Type B pancreatic cell (in vitro differentiated cells): ENCODE measurements at places on chromosomes 1 and 21. TPM values are rescaled to one million over a fixed set of nuclear protein-coding genes. Genes with fewer than 3 reads are reported as not detected.

The LGR6 gene
- total RNA-seq: 2.8 and 6.9 TPM in 2 replicates

The NBPF11 gene
- 14.6 and 18.0 TPM in 2 replicates for total RNA-seq

The SPRR2B gene
- not detected in 2 replicates for total RNA-seq

The SZT2 gene
- total RNA-seq: 45.8 and 65.7 TPM in 2 replicates

The LYPD8 gene
- total RNA-seq: not detected in 2 replicates

The OR10Z1 gene
- total RNA-seq: not detected in 2 replicates

The CD1E gene
- not detected in 2 replicates for total RNA-seq

The FCRL2 gene
- not detected in 2 replicates for total RNA-seq

The OR2G6 gene
- not detected in 2 replicates for total RNA-seq

DNA sequence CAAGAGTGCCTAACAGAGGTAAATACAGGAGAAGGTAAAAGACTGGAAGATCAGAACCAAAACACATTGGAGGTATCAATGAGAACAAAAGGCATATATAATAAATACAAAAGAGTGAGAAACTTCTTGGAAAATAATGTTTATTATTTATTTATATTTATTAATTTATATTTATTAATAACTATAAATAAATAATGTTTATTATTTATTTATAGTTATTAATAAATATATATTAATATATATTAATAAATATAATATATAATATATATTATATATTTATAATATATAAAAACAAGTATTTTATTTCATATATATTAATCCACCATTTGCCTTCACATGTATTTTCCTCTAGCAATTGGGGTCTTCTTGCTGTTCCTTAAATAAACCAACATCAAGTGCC lies 391.9 kb downstream of the GPATCH2 start:
- no peak overlapping the region for H3K4me3 ChIP-seq
- DNase-seq: no peak
- H3K4me1 ChIP-seq: no peaks in the 10 kb centered on the region
- H3K36me3 ChIP-seq: no peaks in the 10 kb centered on the region
- no peak overlapping the region for H3K27ac ChIP-seq

DNA sequence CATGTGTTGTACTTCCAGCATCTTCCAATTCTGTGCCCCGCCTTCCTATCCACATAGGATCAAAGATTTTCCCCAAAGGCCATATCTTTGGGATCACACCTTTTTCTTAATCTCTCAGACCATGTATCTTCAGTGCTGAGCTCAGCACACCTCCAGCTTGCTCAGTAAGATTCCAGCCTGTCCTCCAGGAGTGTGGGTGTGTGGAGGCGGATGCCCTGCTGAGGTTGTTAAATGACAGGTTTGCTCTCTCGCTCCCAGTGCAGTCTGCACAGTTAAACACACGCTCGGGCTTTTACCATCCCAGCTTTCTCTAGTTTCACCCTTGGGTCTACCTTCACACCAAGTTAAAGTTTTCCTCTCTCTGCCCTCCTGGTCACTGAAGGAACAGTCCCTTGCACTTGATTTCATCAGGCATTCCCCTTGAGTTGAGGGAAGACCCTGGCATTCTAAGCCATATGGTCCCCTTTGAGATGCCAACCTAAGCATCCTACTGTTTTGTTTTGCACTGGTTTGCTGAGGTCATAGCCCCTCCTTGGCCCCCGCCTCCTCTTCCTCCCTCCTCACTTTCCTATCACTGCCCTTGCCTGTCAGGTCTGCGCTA lies 13.7 kb downstream of the MYOG start:
- no peaks in the 10 kb centered on the region for H3K36me3 ChIP-seq
- peaks cover 54% of the 10 kb centered on the region for H3K27me3 ChIP-seq
- H3K4me3 ChIP-seq: no peak overlapping the region
- H3K4me1 ChIP-seq: peaks cover 15% of the 10 kb centered on the region
- H3K27ac ChIP-seq: no peak overlapping the region
- DNase-seq: no peak

DNA sequence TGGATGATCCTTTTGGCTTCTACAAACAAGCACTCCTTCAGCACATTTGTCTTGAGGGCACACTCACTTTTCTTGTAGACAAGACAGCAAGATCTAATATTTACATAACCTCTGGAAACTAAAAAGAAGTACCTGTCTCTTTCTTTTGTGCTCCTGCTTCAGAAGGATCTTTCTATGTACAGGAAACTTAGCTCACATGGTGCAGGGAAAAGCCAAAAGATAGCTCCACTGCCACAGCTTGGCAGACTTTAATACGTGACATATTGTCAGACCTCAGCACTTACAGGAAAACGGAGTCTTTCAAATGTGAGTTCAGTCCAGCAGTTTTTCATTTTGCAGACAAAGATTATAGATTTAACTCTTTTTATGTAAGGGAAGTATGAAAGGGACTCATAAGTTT lies 225.5 kb upstream of the SAMSN1 start:
- no peak overlapping the region for H3K27ac ChIP-seq
- no peak for DNase-seq
- no peaks in the 10 kb centered on the region for H3K36me3 ChIP-seq
- H3K4me1 ChIP-seq: peaks cover 10% of the 10 kb centered on the region

DNA sequence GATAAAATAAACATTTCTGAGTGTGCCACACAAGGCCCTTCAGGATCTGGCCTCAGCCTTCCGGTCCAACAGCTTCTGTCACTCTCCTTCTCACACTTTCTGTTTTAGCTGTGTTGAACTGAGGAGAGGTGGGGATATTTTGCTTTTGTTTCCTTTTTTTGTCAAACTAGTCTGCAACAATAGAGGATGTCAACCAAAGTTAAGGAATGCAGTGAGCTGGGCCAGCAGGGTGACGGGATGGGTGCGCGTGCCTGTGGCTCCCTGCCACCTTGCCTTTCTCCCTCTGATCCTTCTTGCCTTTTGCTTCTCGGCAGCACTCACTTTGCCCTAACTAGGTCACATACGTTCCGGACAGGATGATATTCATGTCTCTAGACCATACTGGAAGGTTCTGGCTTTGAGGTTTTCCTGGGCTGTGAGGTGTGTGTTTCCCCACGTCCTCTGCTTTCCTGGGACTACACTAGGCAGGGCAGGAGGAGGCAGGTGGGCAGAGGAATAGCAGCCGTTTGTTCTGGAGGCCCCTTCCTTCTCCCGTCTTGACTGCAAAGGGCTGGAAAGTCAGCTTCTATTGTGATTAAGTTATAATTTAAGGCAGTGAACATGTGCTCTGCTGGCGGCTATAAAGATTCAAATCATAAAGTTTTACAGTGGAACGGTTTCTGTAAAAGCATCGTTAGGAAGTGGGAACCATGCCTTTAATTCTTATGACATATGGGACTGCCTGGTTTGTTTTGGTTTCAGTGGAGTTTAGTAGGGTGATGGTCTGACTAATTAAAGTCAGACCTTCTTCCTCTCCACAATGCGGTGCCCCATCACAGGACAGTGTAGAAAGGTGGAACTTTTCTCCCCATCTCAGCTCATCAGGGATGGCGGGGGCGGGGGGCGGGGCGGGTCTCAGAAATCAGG lies 67.8 kb downstream of the RNF220 start:
- H3K4me1 ChIP-seq: peaks cover 3% of the 10 kb centered on the region
- H3K4me3 ChIP-seq: no peak overlapping the region
- no peaks in the 10 kb centered on the region for H3K36me3 ChIP-seq
- DNase-seq: no peak
- peaks cover 20% of the 10 kb centered on the region for H3K27me3 ChIP-seq
- H3K27ac ChIP-seq: peak overlapping the region; percentile 78

DNA sequence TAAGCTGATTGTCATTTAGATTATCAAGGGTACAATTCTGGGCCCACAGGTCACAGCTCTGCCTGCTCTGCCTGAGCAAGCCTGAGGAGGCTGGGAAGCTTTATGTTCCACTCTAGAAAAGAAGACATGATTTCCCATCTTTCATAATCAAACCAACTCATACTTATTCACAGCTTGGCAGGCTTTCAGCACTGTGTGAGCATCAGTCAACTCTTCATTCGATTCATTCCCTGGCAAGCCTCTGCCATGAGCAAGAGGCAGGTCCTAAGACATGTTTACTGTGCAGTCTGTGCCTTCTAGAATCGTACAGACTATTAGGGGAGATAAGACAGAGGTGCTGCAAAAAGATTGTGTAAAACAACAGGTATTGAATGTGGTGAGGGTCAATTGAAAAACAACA lies 24.5 kb upstream of the KIRREL1 start:
- H3K4me1 ChIP-seq: peaks cover 10% of the 10 kb centered on the region
- no peaks in the 10 kb centered on the region for H3K36me3 ChIP-seq
- no peak overlapping the region for H3K4me3 ChIP-seq
- no peak overlapping the region for H3K27ac ChIP-seq
- peaks cover 9% of the 10 kb centered on the region for H3K27me3 ChIP-seq

DNA sequence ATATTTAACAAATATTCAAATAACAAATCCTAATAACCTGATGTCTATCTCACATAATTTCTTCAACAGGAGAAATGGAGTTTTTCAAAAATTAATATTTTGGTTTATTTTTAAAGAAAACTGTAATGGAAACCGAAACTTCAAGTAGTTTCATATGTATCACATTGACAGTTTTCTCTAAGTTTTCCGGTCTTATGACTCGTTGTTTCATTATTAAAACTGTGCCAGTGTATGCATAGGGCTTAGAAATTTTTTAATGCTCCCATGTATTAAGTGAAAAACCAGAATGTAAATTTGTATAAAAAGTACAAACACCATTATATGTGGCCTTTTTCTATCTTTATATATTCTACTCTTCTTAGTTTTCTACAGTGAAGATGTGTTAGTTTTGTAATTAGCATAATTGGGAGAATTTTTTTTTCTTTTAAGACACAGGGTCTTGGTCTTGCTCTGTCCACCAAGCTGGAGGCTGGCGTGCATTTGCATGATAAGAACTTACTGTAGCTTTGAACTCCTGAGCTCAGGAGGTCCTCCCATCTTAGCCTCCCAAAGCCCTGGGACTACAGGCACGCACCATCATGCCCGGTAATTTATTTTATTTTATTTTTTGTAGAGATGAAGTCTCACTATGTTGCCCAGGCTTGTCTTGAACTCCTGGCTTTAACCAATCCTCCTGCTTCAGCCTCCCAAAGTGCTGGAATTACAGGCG lies 43.9 kb upstream of the SAMSN1 start:
- DNase-seq: no peak

DNA sequence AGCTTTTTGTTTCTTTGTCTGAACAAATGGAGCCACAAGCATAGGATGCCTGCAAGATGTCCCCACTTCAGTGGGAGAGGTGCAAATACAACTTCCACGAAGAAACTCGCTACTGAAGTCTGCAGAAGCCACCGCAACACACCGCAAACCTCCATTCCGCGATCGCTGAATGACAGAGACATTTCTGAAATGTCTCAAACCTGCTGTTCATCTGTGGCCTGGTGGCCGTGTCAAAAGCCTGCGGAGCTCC lies 1.0 kb downstream of the TP53BP2 start:
- H3K27ac ChIP-seq: peak overlapping the region; percentile 99
- peak overlapping the region; percentile 98 for H3K4me3 ChIP-seq
- H3K4me1 ChIP-seq: peaks cover 21% of the 10 kb centered on the region
- no peaks in the 10 kb centered on the region for H3K27me3 ChIP-seq

GRCh38 chr1:242128951-242129502 lies 130.1 kb upstream of the MAP1LC3C start:
- no peak overlapping the region for H3K27ac ChIP-seq
- H3K4me1 ChIP-seq: peaks cover 8% of the 10 kb centered on the region
- H3K36me3 ChIP-seq: no peaks in the 10 kb centered on the region
- H3K4me3 ChIP-seq: no peak overlapping the region
- H3K27me3 ChIP-seq: peaks cover 2% of the 10 kb centered on the region

DNA sequence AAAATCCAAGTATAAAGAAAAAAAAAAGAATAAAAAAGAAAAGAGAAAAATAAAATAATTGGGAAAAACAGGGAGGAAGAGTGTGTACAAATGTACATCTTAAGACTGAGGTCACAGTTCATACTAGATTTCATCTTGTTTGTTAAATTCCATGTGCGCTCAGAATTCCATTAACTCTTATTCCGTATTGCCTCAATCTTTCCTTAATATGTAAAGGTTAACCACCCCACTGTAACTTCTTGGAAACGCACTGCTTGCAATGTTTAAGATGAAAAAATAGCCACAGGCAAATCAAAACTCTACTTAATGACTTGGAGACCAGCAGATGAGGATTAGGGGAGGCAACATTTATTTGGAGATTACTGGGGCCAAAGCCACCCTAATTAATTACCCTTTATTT lies 23.9 kb upstream of the KCNE1 start:
- H3K36me3 ChIP-seq: peaks cover 3% of the 10 kb centered on the region
- no peak overlapping the region for H3K4me3 ChIP-seq
- H3K27ac ChIP-seq: no peak overlapping the region
- H3K4me1 ChIP-seq: peaks cover 23% of the 10 kb centered on the region
- H3K27me3 ChIP-seq: no peaks in the 10 kb centered on the region

- no peaks in the 10 kb centered on the region for H3K36me3 ChIP-seq
- H3K27me3 ChIP-seq: no peaks in the 10 kb centered on the region
- no peak overlapping the region for H3K4me3 ChIP-seq
- H3K27ac ChIP-seq: no peak overlapping the region
These were observed 23.6 kb upstream of the ATP5PO start for GRCh38 chr21:33939226-33939625.

GRCh38 chr1:11391886-11392285 lies 87.1 kb upstream of the DISP3 start:
- peaks cover 5% of the 10 kb centered on the region for H3K4me1 ChIP-seq
- no peak for DNase-seq
- no peak overlapping the region for H3K27ac ChIP-seq
- no peaks in the 10 kb centered on the region for H3K36me3 ChIP-seq

- H3K27ac ChIP-seq: peak overlapping the region; percentile 94
- H3K4me1 ChIP-seq: peaks cover 40% of the 10 kb centered on the region
- peak overlapping the region; percentile 69 for H3K4me3 ChIP-seq
These were observed 6.0 kb upstream of the PIGC start for GRCh38 chr1:172449585-172450523.

DNA sequence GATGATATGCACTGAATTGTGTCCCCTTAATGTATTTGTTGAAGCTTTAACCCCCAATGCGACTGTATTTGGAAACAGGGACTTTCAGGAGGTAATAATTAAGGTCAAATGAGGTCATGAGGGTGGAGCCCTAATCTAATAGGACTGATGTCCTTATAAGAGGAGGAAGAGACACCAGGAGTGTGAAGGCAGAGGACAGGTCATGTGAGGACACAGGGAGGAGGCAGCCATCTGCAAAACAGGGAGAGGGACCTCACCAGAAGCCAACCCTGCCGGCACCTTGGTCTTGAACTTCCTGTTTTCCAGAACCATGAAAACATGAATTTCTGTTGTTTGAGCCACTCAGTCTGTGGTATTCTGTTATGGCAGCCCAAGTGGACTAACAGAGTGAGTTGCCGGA lies 15.3 kb downstream of the SYF2 start:
- H3K36me3 ChIP-seq: peaks cover 11% of the 10 kb centered on the region
- H3K4me1 ChIP-seq: no peaks in the 10 kb centered on the region
- H3K27me3 ChIP-seq: no peaks in the 10 kb centered on the region
- no peak overlapping the region for H3K4me3 ChIP-seq
- no peak overlapping the region for H3K27ac ChIP-seq

- peak overlapping the region; percentile 78 for H3K4me3 ChIP-seq
- peaks cover 28% of the 10 kb centered on the region for H3K4me1 ChIP-seq
- H3K27me3 ChIP-seq: no peaks in the 10 kb centered on the region
- H3K27ac ChIP-seq: peak overlapping the region; percentile 97
- H3K36me3 ChIP-seq: peaks cover 4% of the 10 kb centered on the region
These were observed 53.6 kb downstream of the ACBD3 start for GRCh38 chr1:226132728-226133503.

GRCh38 chr1:225224287-225224686 lies 203.6 kb downstream of the LBR start:
- no peak overlapping the region for H3K27ac ChIP-seq
- no peak for DNase-seq
- peaks cover 7% of the 10 kb centered on the region for H3K36me3 ChIP-seq
